ENCODE measurements at places on chromosomes 2 and 18.

DNA sequence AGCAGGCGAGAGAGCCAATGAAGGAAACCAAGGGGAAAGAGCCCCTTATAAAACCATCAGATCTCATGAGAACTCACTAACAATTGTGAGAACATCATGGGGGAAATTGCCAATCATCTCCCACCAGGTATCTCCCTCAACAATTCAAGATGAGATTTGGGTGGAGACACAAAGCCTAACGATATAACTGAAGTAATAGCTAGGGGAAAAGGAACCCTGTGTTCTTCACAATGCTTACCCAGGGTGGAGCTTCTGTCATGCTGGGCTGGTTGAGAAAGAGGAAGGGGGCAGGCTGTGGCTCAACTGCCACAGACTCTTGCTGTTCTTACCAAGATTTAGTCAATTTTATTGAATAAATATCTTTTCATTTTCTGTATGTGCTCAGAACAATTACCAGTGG, 392.1 kb upstream of the HS6ST1 start:
- DNase-seq, result no peak

DNA sequence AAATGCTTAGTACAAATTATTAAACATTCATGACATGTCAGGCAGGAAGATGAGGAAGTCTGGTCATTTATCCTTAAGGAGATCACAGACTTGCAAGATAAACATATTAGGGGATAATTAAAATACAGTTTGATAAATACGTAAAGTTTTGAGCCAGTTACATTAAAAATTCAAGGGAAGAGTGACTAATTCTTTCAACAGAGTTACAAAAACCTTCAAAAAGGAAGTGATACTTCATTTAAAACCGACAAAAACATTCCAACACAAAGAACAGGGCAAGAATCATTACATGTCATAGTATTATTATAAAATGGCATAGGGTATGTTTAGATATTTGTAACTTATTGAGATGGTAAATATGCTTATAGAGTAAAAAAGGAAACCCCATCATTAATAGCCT, 636.0 kb downstream of the NR4A2 start:
- DNase-seq, result no peak

GRCh38 chr2:212974692-212975091, 176.7 kb downstream of the IKZF2 start:
- peak; percentile 59 for DNase-seq

DNA sequence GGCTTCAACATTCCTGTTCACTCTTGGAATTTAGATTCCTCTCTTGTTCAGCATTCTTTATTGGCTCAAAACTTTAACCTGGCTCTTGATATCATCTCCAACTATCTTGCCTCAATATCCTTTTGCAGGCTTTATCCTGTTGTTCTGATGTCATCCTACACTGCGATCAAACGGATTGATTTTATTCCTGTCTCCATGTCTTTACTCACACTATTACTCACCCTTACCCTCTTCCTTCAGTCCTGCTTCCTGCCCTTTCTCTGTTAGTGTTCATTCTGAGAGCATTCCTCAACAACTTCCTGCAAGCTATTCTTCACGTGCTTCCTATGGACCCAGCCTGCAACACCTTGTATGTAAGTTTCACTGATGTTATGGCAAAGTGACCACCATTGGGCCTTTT, 264.7 kb downstream of the RNF152 start:
- no peak for DNase-seq

GRCh38 chr18:36655930-36656329, 172.9 kb downstream of the TPGS2 start:
- DNase-seq, result no peak

DNA sequence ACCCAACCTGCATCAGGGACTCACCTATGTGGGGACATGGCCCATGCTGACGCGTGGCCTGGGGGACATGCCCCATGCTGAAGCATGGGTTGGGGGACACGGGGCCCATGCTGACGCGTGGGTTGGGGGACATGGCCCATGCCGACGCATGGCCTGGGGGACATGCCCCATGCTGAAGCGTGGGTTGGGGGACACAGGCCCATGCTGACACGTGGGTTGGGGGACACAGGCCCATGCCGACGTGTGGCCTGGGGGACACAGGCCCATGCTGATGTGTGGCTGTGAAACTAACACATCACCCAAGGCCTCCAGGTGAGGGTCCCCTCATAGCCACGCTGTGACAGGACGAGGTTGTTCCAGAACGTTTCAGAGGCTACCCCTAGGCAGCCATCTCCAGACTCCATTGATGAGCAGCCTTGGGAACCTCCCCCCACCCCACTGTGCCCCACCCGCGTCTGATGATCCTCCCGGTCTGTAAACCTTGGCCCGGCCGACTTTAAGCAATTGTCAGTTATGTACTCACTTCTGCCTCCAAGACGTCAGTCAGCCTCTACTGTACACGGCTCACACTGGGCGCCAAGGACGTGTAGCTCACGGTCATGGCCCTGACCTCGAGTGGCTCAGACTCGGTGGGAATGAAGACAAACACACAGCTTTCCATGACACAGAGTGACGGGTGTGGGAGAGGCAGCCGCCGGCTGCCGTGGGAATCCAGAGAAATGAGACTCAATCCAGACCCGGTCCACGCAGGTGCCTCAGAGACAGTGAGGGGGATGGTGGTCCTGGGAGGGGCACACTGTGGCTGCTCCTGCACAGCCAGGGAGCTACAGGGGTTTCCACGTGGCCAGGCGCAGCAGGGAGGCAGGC, 50.2 kb upstream of the SLC66A3 start:
- no peak for DNase-seq

DNA sequence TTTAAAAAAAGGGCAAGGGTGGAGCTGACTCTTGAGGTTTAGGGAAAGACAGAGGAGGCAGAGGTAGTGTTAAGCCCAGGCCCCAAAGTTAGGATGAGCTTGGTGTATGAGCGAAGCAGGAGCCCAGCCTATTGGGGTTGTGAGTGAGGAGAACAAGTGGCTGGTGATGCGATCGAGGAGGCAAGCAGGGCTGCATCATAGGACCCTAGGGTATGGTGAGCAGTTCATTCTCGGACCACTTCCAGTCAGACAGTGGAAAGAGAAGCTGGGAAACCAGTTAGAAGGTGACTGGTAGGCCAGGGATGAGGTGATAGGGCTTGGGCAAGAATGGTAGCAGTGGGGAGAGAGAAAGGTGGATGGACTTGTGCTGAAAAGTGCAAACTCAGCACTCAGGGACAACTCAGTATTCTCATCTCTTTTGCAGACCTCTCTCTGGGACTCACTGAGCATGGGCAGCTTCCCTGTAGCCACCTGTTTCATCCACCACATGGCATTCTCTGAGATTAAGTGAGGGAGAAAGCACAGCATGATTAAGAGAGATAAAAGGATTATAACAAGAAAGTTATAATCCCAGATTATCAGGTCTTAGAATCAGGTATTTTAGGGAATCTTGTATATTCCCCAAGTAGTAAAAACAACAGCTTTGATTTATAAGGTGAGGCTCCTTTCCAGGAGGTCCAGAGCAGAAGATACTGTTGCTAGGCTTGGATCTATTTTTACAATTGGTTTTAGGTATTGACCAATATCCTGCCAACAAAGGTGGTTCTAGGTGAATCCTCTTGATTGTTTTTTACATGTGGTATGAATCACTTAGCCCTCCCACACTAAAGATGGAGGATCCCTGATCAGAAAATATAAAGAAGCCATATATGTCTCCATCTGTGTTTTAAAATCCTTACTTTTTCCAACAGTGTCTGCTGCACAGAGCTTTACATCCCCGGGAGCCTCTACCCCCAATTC, 38.3 kb downstream of the XRCC5 start:
- no peak for DNase-seq

- peak; percentile 51 for DNase-seq
Measured at GRCh38 chr2:102841107-102841840, 79.4 kb downstream of the TMEM182 start.

- DNase-seq, result no peak
Measured at GRCh38 chr2:101082998-101083397, 68.2 kb downstream of the TBC1D8 start.

DNA sequence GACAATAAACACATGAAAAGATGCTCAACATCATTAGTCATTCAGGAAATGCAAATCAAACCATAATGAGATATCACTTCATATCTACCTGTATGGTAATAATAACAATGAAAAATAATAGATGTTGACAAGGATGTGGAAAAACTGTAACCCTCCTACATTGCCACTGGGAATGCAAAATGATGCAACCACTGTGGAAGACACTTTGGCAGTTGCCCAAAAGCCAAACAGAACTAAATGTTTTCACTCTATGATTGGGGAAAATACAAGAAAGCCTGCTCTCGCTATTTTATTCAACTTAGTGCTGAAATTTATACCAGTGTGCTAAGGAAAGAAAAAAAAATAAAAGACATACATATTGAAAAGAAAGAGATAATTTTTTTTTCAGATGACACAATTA, 934.5 kb downstream of the CNTNAP5 start:
- no peak for DNase-seq

GRCh38 chr2:71510196-71510807, 56.9 kb downstream of the DYSF start:
- peak; percentile 53 for DNase-seq

- DNase-seq, result no peak
Measured at GRCh38 chr2:157876786-157877138, 632 bp upstream of the ACVR1 start.

GRCh38 chr2:132936261-132936660, 266.3 kb upstream of the LYPD1 start:
- peak; percentile 7 for DNase-seq

DNA sequence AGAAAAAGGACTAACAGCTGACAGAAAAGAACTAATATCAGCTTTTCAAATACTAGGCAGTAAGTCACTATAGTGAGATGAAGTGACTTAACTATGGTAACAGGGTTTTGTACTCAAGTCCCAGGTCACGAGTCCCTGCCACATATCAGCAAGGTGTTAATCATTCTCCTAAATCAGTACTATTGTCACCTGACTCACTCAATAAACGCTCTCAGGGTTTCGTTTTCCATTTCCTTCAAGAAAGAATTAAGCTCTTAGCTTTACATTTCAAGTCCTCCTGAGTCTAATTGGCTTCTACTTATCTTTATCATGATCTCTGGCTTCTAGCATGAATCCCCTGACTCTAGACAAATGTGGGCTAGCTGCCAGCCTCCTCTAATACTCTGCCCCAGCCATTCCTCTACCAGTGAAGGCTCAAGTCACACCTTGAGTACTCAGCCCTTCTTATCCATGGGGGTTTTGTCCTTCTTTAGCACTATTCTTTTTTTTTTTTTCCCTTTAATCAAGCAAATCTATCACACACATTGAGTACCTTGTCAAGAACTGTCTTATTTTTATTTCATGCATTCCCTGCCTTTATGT, 20.0 kb downstream of the BUB1 start:
- peak; percentile 30 for DNase-seq

- DNase-seq, result no peak
Measured at GRCh38 chr18:6174983-6175745, 239.5 kb downstream of the L3MBTL4 start.

DNA sequence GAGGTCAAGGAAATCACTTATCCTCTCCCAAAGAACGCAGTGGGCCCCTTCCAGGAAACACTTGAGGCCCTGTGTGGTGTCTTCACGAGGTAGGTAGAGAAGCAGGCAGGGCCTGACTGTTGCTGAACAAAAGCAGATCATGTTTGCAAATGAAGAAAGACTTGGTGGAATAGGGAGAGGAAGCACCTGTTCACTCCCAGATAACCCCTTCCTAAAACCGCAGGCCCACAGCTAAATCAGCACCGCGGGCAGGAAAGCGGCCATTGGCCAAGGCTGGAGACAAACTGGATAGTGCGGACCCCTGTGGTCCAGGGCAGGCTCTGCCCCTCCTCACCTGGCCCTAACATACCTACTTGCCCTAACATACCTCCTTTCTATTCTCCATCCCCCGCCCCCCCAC, 64.9 kb upstream of the KLHL29 start:
- DNase-seq, result no peak

DNA sequence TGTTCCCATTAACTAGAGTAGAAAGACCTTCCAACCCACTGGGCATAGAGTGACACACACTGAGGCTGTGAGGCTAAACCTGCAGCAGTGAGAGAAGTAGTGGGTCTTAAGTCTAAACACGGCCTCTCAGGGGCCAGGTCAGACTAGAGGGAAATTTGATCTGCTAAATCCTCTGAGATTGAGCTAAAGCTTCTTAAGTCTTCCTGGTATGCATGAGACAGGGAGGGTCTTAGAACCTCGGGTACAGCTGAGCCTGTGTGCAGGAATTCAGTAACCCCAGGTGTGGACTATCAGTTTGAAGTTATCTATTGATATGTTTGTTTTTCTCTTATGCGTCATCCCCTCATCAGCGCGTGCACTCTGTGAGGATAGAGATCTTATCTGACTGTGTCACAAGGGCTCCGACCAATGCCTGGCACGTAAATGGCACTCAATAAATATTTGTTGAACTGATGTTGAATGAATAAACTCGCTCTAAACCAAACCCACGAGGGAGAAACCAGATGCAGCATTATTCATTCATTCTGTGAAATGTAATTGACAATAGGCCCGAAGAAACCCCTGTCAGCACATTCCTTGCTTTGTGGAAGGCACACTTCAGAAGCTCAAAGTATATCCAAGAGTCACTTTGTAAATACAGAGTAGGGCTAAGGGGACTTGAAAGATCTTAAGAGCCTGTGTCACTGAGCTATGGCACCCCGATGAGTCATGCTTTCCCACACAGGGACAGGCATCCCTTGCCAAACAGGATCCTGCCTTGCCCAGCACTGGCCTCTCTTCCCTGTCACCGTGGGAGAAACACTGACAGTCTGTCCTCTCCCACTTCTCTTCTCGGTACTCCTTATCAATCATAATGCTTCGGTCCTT, 21.7 kb upstream of the RAB10 start:
- DNase-seq, result peak; percentile 26

DNA sequence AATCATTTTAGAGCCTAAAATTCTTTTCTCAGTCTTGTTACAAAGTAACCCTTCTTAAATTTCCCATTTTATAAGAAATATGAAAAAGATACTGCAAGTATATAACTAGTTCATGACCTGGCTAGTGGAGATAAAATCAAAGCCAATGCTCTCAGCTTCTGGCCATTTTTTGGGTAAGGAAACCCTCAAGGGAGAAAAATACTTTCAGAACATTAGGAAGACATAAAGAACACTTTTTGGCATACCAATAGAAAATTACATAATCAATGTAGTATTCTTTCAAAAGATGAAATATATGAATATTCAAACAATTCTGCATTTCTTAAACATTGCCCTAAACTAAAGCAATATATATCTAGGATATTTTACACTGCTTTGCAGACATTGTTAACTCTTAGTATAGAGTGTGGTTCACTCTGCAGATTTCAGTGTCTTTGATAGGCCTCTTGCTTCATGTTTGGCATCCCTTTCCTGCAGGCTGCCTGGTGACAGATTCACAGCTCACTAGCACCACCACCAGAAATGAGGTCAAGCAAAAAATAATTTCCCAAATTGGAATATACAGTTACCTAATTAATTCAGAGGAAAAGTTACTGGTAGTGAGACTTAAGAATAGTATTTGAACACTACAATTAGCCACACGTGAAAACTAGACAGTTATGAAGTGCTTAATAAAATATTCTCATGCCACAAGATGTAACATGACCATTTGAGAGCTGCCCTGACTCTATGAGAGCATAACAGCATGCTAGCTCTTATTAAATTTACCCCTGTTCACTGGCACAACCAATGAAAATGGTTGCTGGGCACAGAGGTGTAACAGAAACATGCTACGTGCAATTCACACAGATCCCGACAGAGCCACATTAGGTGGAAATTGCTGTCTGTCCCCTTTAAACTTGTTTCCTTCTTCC, 36.0 kb downstream of the PAIP2B start:
- no peak for DNase-seq
